ENCODE measurements at places on chromosomes 2 and 18.

- DNase-seq, result no peak
These were observed 2.7 kb downstream of the COPS9 start for GRCh38 chr2:240133401-240133800.

GRCh38 chr2:99512181-99512591 is 22.4 kb upstream of the REV1 start:
- DNase-seq, result no peak

DNA sequence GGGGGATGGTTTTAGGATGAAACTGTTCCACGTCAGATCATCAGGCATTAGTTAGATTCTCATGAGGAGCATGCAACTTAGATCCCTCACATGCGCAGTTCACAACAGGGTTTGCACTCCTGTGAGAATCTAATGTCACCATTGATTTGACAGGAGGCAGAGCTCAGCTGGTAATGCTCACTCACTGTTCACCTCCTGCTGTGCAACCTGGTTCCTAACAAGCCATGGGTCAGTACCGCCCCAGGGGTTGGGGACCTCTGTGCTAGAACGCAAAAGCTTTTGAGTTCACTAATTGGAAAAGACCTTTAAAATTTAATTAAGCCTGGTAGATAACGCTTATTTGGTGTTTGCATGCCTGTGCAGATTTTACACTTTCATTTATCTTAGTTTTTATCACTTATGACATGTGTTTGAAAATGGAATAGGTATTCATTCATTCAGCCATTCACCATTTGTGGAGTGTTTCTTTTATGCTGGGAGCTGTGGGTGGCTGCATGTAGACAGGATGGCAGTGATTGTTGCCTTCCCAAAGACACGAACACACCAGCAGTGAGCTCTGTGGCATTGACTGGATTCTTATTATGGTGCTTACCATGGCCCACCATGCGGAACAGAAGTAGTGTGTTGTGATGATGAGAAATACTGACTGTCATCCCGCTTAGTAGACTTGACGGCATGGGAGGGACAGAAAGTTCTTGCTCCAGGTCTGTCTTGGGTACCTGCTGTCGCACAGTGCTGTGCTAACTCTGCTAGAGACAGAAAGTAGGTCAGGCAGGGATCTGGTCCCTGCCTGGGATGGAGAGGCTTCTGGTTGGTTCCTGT is 6.4 kb downstream of the RAB31 start:
- no peak for DNase-seq

DNA sequence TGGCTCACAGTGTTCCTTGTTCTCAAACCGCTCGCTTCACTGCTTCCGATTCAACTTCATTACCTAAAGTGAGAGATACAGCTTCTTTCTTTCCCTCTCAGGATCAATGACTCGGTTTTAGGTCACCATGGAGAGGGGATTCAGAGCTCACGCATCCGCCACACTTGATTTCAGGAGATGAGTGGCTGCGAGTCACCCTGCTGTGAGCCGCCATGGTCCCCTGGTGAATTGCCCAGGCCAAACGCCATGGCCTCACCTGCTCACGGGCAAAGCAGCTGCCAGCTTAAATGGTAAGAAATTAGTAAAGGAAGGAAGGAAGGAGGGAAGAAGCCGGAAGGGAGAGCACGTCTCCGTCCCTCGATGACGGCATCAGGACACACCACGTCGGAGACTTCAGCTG is 60.5 kb downstream of the ADNP2 start:
- no peak for DNase-seq

DNA sequence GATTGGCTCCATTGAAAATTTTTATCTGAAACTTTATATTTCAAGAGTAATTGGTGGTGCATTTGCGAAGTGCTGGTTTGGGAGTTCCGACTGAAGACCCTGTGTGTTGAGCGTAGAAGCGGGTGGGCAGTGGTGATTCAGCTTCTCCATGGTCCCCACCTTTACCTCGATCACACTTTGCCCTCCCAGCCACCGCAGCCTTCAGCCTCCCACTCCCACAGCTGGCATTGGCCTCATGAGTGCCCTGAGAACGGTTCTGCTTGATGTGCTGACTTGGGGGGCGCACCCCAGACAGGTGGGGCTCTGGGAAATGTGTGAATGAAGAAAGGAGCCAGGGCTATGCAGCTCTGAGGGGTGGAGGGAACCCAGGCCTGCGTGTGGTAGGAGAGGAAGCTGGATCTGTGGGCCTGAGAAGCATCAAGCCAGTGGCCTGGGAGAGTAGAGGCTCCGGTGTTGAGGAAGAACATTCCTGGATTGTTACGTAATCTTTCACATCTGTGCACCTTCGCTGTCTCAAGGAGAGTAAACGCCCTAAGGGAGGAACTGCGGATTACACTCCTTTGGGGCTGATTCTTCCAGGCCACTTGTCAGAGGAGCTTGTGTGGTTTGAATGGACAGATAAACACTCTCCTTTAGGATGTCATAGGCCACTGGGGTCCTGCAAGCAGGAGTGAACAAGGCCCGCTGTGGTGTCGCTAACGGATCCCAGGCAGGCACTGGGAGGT is 83.8 kb downstream of the NPAS2 start:
- DNase-seq, result no peak

GRCh38 chr2:95149397-95149984 is 10.2 kb downstream of the ZNF514 start:
- DNase-seq, result no peak

DNA sequence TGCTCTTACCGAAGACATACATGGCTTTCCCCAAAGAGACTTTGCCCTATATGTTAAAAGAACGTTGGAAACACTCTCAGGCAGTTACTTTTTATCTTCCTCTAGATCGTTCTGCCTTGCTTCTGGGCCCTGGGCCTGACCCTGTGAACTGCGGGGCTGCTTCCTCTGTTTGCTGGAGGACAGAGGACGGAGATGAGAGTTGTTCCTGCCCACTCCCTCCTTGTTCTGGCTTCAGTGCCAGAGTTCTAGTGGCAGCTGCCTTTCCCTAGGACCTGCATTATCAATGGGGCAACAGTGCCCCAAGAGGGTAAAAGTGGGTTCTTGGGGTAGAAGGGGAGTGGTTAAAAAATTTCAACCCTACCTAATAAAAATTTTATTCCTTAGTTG is 6.5 kb upstream of the FN1 start:
- no peak for DNase-seq

DNA sequence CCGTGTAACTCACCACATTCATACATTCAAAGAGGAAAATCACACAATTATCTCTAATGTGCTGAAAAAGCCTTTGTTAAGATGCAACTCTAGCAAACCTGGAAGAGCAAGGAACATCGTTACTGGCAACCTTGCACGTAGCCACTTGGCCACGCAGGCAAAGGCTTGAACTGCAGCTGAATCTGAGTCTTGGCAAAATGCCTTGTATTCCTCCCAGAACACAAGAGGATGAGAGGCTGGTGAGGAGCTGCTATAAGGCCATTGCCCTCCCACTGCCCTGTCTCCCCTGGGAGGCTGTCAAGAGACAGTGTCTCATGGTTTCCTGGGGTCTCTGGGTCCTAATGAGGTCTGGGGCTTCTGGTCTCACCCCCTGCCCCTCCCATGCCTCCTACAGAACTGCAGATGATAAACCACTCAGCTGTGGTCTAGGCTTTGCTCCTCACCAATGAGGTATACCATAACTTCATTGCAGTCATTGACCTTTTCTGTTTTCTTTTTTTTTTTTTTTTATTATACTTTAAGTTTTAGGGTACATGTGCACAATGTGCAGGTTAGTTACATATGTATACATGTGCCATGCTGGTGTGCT is 141.4 kb downstream of the SPP2 start:
- no peak for DNase-seq

- DNase-seq, result no peak
These were observed 45.9 kb upstream of the ITGA4 start for GRCh38 chr2:181411105-181411849.

DNA sequence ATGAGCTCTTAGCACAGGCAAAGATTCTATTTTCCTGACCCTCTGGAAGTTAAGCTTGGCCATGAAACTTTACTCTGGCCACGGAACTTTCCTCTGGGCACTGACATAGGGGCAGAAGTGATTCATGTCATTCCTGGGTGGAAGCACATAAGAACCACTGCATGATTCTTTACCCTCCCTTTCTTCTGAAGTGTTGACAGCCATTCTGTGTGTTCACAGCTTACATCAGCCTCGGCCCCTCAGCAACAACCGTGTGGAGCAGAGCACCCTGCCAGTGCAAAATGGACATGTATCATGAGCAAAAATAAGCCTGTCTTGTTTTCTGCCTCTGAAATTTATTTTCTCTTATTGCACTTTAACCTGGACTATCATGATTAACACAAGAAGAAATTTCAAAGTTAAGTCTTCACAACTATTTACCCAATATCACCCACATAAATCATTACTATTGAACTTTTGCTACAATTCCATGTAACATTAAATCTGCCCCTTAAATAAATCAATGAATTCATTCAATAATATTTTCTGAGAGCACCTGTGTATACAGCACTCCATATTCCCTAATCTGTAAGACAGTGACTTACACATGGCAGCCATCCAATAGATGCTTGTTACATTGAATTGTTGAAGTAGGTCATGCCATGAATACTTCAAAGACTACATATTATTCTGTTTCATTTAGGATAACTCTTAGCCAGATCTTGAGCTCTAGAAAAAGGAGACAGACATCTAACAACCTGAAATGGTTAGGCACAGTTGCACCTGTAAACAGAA is 531.9 kb downstream of the IRS1 start:
- no peak for DNase-seq

GRCh38 chr2:72824224-72824842 is 1.5 kb downstream of the EXOC6B start:
- no peak for DNase-seq

- DNase-seq, result no peak
These were observed 8.3 kb downstream of the PRKAG3 start for GRCh38 chr2:218823196-218823855.

- no peak for DNase-seq
These were observed 91.0 kb upstream of the LCLAT1 start for GRCh38 chr2:30356071-30356470.

GRCh38 chr2:130264501-130264900 is 66.3 kb upstream of the TUBA3E start:
- DNase-seq, result no peak
